Airway epithelial cell (primary cell): ENCODE measurements at places on chromosomes 3 and 15. TPM values are rescaled to one million over a fixed set of nuclear protein-coding genes. Genes with fewer than 3 reads are reported as not detected.

The ATP13A5 gene
- total RNA-seq: 0.09 and 0.49 TPM in 2 replicates

The CCR8 gene
- total RNA-seq: not detected in 2 replicates

The SLC28A2 gene
- total RNA-seq: not detected in 2 replicates

The ANKUB1 gene
- 1.7 and 2.0 TPM in 2 replicates for total RNA-seq

The TUSC7 gene
- total RNA-seq: not detected in 2 replicates

The TFRC gene
- 151 and 177 TPM in 2 replicates for total RNA-seq

The KBTBD13 gene
- not detected in 2 replicates for total RNA-seq

The TPRA1 gene
- 36.3 and 39.7 TPM in 2 replicates for total RNA-seq

The SLC38A3 gene
- 0.23 TPM in 1 of 2 replicates, not detected in the other for total RNA-seq

The FBXO40 gene
- not detected in 2 replicates for total RNA-seq

The CIAO2A gene
- 81.1 and 84.1 TPM in 2 replicates for total RNA-seq

The NFKBIZ gene
- 34.0 and 47.5 TPM in 2 replicates for total RNA-seq
